Activated naive CD8-positive, alpha-beta T cell treated with anti-CD3 and anti-CD28 coated beads for 36 hours (primary cell): ENCODE measurements at places on chromosomes 5 and 9. TPM values are rescaled to one million over a fixed set of nuclear protein-coding genes. Genes with fewer than 3 reads are reported as not detected.

DNA sequence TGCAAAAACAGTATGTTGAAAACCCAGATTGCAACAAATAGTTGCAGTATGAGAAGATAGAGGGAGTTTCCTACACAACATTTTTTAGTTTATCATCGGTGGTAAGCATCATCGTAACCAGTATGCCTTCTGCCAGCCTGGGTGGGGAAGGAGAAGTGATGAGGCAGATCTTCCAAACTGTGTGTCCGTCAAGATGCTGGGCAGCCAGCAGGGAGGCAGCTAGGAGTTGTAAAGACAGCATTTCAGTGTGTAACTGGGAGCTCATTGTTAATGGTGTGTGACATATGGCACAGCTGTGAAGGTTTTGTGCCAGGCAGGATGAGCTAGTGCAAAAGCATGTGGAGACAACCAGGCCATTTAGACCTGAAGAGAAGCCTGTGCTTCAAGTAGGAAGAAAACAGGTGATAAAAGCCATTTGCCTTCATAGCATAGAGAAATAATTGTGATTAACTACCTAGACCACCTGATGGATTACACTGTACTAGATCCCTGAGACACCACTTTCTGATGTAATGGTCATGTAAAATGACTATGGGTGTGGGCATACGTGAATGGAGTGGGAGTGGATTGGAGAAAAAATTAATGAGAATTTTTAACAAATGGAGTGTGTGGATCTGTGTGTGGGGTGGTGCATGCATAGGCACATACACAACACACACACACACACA, 347.0 kb upstream of the ADAMTSL1 start:
- no peak for DNase-seq

The KIAA0825 gene
- 0.76 TPM for total RNA-seq

DNA sequence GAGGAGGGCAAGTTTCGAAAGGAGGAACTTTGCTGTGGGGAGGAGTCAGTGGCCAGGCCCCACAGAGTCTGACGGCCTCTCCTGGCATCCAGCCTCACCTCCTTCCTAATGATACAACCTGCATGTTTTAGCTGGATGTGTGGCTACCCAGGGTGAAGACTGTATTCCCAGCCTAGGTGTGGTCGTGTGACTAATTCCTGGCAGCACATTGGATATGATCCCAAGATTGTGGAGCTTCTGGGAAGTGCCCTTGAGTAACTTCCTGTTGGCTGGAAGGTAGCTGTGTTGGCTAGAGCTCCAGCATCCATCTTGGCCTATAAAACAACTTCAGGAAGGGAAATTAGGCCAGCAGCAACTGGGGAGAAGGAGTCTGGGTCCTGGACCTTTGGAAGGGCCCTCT, 19.0 kb upstream of the LPCAT1 start:
- DNase-seq: no peak

The SEMA4D gene
- 245 TPM for total RNA-seq

DNA sequence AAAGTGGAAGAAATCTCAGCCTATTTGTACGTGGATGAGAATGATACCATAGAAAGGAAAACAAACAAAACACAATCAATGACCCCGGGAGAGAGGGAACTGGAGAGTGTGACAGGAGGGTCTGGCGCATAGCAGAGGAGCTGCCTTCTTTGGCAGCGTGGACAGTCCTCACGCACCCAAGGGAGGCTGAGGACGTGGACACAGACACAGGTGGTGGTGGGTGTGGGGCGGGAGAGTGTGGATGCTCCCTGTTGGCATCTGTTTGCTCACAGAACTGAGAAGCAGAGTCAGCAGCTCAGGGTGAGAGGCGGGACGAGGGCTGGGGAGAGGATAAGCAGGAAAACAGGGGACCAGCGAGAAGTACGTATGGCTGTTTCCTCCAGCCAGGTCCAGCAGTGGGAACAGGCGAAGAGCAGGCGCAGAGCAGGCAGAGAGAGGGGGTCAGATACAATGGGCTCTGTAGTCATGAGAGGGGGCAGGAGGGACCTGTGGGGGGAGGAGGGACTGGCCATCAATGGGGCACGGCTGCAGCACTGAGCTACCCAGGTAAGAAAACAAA, 10.0 kb downstream of the CMBL start:
- DNase-seq: no peak

DNA sequence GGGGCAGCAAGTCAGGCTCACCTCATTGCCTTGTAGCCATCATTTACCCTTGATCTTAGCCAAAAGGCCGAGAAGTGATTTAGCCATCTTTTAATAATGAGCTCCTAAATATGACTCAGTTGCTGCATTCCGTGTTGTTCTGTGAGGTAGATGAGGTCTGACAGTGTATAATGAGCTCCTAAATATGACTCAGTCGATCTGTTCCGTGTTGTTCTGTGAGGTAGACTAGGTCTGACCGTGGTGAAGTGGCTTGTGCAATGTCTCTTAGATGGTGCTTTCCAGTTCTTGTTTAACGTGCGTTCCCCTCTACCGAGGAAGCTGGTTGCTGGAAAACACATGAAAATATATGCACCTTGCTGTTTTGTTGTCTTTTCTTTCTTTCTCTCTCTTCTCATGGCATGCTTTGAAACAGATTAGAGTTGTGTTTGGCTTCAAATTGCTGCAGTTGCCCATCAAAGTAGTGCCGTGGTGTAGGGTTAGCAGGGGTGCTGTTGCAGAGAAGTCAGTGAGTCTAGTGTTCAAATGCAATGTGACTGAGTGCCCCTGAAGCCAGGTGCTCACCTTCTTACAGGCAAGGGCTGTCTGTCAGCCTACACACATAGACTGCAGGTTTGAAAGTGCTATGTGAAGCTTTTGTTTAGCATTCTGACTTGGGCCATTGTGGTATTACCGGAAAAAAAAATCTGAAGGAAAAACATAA, 118.6 kb downstream of the KDM4C start:
- DNase-seq: no peak

DNA sequence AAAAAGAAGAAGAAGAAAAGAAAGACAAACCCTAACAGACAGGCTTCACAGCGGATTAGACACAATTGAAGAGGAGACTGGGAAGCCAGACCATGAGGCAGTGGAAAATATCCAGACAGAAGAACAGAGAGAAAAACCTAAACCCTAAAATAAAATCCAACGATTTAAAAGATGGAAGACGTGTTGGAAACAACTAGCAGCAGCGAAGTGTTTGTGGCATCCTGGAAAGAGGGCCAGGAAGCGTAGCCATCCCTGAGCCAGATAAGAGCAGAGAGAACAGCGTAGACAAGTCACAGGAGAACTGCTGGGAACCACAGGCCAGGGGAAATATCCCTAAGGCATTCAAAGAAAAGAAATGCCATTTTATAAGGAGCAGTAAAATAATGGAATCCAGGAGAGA, 39.7 kb upstream of the NKD2 start:
- DNase-seq: no peak

- no peak for DNase-seq
Measured at GRCh38 chr9:112892981-112893380, 2.3 kb upstream of the SLC46A2 start.

GRCh38 chr9:13715430-13715829, 435.9 kb upstream of the MPDZ start:
- no peak for DNase-seq

DNA sequence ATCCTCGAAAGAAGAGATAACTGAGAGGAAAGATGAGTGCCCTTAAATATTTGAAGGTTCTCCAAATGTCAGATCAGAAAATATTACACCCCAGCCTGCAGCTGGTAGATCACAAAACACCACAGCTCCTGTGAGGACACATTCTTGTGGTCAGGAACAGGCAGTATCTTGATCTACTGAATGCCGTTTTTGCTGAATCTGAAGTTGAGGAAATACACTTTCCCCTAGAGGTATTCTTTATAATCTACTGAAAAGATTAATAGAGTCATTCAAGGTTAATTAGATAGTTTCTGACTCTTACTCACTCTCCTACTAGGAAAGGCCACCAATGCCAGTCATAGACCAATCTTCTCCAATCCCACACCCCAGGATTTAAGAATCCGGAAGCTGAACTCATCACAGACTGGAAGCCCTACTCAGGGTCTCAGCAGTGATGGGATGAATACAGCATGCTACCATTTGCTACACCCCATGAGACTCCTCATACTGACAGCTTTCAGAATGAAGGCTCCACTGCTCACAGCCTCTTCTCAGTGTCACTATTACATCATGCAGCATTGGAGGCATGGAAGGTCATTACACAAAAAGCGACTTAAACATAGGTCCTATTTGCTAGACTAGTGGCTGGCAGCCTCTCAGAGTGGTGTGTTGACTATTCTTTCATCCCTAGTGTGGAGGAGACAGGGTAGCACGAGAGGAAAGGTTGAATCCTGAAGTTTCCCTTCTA, 143.9 kb upstream of the SLC1A3 start:
- no peak for DNase-seq

DNA sequence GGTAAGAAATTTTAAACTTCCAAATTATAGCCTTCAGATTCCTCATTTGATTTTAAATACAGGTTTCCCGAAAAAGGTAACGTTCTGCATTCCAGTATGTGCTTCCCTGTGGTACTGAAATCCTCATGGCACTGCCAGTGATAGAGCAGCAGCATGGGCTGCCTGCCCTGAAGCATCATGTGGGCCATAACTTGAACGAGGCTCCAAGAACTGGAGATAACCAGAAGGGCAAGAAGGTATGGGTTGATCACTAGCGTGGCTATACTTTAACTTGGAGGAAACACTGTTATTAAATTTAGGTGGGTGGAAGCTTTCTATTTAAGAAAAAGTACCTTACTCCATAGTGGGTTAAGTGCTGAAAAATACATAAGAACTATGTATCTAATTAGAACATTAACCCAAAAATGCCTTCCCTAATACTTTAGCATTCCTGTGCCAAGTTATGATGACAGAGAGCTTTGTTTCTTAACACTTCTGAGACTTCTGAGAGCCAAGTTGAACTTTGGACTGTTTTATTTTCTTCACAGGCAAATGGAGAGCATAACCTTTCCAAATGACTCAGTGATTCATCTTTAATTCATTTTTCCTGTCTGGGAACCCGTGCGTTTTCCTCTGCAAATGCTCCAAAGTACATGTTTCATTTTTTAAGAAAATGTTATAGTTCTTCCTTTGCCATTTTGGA, 191.5 kb upstream of the GNA14 start:
- DNase-seq: no peak
